ENCODE measurements at places on chromosomes 1 and 21. TPM values are rescaled to one million over a fixed set of nuclear protein-coding genes. Genes with fewer than 3 reads are reported as not detected.

ARHGAP30 gene
- total RNA-seq: 1.4 TPM

KLHL21 gene
- 25.1 TPM for total RNA-seq

OLFML3 gene
- total RNA-seq: 118 TPM

DHRS3 gene
- total RNA-seq: 1,086 TPM

OR2T33 gene
- total RNA-seq: not detected

HSD3B2 gene
- 0.32 TPM for total RNA-seq

CSMD2 gene
- total RNA-seq: 1.1 TPM

OR2T6 gene
- not detected for total RNA-seq

PDE4B gene
- 21.0 TPM for total RNA-seq

CLIC6 gene
- total RNA-seq: 1.7 TPM

CFAP57 gene
- 0.38 TPM for total RNA-seq

FAM163A gene
- 10.1 TPM for total RNA-seq

LAX1 gene
- 0.07 TPM for total RNA-seq

CHD5 gene
- 4.9 TPM for total RNA-seq

BGLAP gene
- total RNA-seq: 6.8 TPM

TPTE gene
- total RNA-seq: not detected

TIE1 gene
- total RNA-seq: 1.7 TPM

DMRTA2 gene
- total RNA-seq: not detected

COL8A2 gene
- 10.5 TPM for total RNA-seq

VWA5B1 gene
- total RNA-seq: 0.29 TPM

NBPF26 gene
- total RNA-seq: 53.3 TPM
